ENCODE measurements at places on chromosomes 5 and 9.

- DNase-seq = peak; percentile 46
Measured at GRCh38 chr9:125361837-125362531, 100.4 kb downstream of the GAPVD1 start.

GRCh38 chr9:85269811-85270210, 471.9 kb downstream of the AGTPBP1 start:
- no peak for DNase-seq

DNA sequence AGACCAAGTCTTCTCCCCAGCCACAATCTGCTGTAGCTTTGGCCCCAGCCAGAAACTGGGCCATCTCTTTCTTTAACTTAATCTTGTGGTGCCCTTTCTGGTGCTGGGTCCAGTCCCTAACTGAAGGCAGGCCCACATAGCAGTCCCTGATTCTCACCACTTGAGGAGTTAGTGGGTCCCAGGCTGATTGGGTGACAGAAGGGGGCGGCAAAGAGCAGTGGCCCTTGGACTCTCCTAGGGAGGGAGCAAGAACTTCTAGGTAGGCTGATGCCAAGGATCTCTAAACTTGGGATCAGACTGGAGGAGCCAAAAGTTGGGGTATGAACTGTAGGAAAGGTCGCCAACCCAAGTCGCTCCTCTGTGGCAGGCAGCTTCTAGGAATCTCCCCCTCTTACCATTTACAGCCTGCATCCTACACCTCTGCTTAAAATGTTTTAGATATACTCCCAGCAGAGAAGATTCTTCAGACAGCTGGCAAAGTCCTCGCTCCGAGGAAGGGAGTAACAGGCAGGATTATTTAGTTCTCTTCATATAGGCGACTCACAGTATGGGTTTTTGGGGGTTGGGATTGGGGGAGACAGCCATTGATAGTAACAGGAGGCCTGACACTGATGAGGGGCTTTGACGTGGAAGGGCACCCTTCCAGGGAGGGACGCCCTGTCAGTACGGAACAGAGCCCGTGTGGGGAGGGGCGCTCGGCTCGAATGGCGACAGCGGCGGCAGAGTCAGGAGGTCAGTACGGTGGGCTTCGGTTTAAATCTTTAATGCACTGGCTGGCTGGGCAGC, 2.0 kb upstream of the CCL27 start:
- DNase-seq = peak; percentile 89

GRCh38 chr9:7369384-7369821, 430.2 kb downstream of the DMAC1 start:
- DNase-seq = no peak

DNA sequence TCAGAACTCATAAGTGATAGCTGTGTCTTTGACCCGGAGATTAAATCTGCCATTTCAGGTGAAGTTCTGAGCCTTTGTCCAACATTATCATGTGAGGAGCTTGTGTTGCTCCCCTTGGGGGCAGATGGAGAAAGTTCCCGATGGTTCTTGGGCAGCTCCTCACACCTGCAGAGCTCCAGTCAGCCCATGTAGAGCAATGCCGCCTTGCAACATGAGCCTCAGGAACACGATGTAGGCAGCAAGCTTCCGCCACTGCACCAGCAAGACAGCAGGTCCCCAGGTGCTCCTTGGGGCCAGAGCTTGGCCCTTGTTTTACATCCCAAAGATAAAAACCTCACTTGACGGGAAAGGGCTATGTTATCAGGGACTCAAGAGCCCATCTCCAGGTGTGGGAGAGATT, 292.7 kb downstream of the IRX1 start:
- DNase-seq = no peak

- no peak for DNase-seq
Measured at GRCh38 chr5:142688281-142688989, 2.5 kb upstream of the FGF1 start.

- no peak for DNase-seq
Measured at GRCh38 chr9:126624912-126625311, 11.2 kb downstream of the LMX1B start.

GRCh38 chr9:97593960-97594359, 39.2 kb downstream of the TSTD2 start:
- no peak for DNase-seq

DNA sequence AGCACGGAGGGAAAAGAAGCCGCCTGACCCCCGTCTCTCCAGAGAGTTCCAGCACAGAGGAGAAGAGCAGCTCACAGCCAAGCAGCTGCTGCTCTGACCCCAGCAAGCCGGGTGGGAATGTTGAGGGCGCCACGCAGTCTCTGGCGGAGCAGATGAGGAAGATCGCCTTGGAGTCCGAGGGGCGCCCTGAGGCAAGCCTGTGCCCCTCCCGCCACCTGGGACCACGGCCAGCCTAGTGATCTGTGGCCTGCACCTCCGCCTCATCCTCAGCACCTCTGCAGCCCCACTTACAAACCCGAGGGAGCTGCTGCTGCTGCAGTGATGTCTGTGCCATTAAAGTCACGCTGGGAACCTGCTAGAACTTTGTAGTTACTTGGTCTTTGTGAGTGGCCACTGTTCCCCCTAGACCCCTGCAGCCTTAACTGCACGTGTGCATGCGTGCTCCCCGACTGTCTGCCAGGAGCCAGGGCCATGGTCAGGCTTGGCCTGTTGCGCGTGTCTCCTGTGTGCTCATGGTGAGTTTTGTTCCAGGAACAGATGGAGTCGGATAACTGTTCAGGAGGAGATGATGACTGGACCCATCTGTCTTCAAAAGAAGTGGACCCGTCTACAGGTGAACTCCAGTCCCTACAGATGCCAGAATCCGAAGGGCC, 12.5 kb downstream of the SQSTM1 start:
- DNase-seq = no peak

DNA sequence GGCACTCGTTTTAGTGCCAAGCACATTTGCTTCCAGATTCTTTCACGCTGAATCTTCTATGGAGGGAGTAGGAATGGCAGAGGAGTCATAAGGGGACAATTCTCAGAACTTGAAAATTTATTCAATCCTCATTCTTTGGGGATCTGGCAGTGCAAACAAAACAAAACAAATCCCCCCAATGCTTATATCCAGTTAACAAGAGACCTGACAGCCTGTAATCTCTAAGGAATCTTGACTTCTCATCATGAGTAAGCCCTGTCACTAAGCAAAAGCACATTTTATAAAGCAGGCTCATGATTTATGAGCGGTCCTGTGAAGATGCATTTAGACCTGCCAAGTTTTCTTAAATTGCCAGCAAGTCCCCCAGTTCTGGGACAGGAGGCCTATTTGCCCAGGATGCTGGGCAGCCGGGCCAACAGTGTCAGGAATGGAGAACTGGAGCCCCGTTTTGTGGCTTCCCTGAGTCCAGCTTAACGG, 513.9 kb downstream of the CTNND2 start:
- no peak for DNase-seq

DNA sequence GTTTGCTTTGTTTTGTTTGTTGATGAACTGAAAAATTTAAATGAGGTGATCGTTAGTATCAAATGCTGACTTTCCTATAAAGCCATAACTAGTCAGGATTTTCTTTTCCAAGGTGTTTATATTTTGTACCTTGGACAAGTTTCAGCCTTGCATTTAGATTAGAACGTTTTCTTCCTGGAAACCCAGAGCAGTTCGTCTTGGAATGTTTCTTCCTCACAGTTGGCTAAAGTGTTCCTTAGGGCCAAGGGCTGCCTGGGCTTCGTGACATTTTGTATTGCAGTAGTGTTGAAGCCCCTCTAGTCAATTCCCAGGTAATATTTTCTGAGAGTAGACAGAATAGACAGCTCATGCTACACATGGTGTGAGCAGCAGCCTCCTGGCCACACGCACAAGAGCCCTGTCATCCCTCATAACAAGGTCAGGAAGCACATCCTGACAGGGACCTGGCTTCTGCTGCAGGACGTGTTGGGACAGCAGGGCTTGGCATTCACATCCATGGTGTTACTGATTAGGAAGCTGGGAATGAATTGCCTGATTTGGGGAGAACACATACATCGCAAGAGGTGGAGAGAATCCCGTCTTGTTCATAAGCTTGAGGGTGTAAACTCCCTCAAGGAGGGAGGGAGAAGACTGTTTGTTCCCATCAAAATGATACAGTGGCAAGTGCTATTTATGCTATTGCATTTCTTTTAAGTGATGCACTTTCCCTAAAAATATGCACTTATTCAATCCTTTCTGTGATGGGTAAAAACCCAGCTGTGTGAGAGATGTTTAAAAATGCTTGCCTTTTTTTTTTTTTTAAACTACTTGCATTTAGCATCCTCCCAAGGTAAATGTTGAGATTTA, 31.7 kb downstream of the FUBP3 start:
- DNase-seq = no peak

GRCh38 chr5:40655138-40655537, 24.6 kb upstream of the PTGER4 start:
- DNase-seq = peak; percentile 5

- no peak for DNase-seq
Measured at GRCh38 chr9:22389271-22389670, 57.4 kb upstream of the DMRTA1 start.

GRCh38 chr9:107487521-107488374, 1.8 kb downstream of the KLF4 start:
- peak; percentile 39 for DNase-seq

GRCh38 chr5:117519957-117520500, 945.4 kb upstream of the SEMA6A start:
- DNase-seq = no peak

GRCh38 chr9:95626885-95627558, 110.3 kb upstream of the PTCH1 start:
- no peak for DNase-seq

DNA sequence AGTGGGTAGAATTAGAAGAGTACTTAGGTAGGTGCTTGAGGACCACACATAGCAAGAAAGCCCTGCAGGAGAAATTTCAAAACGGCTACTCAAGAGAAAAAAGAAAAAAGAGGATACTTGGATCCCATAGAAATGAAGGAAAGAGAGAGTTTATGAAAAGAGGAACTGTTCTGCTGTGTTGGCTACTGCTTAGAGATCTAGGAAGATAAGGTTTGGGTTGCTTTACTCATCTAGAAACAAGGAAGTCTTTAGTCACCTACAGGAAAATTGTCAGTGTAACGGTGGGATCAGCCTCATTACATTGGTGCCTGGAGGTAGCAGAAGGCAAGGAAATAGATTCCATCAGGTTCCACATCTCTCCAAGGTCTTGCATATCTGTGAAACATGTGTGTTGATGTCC, 14.8 kb upstream of the C5orf46 start:
- no peak for DNase-seq

DNA sequence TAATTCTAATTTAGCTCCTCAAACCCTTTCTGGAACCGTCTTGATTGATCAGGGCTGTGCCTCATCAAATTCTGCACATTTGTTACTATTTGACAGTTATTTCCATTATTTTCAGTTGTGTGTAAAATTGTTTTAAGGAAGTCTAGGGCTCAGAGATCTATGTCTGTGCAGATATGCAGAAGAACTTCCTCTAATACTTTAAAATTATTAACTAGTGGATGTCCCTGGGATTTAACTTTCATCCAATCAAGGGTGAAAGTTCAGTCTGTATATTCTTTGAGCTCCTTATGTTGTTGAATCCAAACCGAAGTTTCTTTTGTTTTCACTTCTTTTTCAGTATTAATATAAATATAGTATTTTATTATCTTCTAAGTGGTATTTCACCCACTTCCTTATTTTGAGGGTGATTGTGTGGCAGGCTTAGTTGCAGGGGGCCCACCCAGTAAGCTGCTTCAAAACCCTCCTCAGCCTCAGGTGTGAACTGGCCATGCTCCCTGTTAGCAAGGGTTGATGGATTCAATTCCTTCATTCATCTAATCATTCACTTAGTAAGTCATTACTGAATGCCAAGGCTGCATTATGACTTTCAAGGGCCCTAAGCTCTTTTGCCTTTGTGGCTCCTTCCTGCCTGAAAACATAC, 2.1 kb upstream of the CAMLG start:
- DNase-seq = peak; percentile 18

DNA sequence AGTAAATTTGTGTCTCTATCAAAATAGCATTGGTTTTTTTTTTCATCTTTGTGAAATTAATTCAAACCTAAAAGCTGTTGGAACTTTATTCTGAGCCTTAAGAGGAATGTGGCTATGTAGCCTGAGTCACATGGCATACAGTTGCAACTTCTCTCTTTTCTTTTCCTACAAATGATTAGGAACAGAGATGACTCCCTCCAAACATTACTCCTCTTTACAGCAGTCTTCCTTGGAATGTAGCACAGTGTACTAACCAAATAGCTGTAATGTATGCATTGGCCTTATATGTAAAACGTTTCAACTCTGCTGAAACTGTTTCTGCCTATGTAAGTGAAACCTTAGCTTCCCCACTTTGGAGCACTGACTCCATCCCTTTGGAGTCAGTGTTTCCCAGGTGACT, 100.9 kb upstream of the MAP1B start:
- no peak for DNase-seq

DNA sequence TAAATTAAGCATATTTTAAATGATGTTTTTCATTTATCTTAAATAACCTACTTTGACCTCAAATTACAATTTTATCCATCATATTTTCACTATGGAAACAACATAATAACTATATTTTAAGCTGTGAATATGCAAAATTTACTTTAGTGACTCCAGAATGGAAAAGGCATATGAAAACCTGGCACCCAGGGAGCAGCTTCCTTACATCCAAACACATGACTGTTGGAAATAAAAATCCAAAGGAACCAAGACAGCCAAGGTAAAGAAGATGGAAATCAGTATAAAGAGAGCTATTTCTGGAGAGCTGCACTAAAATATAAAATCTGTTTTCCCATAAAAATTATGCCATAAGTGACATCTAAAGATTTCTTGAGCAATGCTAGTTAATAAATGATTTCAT, 140.3 kb upstream of the FTMT start:
- DNase-seq = no peak

DNA sequence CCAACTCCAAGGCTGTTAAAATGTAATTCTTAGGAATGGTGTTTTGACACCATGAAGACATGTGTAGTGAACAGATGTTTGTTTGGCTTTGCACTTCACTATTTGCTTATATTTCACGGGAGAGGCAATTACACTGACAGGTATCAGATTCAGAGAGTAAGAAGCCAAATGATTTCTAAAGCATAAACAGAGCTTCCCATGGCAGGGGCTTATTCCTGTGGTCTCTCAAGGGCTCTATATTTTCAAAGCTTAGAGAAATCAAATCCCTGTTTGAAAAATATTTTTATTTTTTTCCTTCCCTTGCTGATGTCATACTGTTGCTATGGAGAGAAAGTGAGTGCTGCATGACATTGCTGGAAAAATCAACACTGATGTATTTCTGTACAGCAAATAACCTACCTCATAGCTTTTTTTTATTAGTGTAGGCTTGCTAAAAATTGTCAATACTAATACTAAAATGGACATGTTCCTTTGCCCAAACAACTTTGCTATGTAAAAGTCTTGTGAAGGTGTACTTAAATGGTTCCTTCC, 161.4 kb downstream of the GIN1 start:
- DNase-seq = no peak

- DNase-seq = no peak
Measured at GRCh38 chr9:108811944-108812343, 43.8 kb downstream of the ACTL7B start.

DNA sequence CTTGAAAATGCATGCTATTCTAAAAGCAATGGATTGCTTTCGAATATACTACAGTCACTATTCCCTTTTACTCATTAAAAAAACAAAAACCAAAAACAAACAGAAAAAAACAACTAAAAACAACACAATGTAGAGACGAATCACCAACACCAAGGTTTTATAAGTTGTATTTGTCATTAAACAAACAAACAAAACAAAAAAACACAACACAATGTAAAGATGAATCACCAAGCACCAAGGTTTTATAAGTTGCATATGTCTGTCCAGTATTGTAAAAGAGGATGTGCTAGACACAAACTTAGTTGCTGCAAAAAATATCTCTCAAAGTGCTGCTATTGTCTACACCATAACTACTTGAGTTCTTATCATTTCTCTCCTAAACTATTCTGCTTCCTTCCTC, 1269.2 kb downstream of the EFNA5 start:
- no peak for DNase-seq

GRCh38 chr5:135053278-135053677, 19.2 kb upstream of the PITX1 start:
- DNase-seq = no peak

Measured in hematopoietic multipotent progenitor cell treated with erythropoietin and hydrocortisone succinate and interleukin-3 and kit ligand, for 8 days (in vitro differentiated cells).